NCI-H2081 treated with DMSO at 0.1 percent for 48 hours (cell line): ENCODE measurements at places on chromosomes 3 and 15.
A peak's percentile ranks its signal among the peaks of the same experiment; 100 is the strongest.

DNA sequence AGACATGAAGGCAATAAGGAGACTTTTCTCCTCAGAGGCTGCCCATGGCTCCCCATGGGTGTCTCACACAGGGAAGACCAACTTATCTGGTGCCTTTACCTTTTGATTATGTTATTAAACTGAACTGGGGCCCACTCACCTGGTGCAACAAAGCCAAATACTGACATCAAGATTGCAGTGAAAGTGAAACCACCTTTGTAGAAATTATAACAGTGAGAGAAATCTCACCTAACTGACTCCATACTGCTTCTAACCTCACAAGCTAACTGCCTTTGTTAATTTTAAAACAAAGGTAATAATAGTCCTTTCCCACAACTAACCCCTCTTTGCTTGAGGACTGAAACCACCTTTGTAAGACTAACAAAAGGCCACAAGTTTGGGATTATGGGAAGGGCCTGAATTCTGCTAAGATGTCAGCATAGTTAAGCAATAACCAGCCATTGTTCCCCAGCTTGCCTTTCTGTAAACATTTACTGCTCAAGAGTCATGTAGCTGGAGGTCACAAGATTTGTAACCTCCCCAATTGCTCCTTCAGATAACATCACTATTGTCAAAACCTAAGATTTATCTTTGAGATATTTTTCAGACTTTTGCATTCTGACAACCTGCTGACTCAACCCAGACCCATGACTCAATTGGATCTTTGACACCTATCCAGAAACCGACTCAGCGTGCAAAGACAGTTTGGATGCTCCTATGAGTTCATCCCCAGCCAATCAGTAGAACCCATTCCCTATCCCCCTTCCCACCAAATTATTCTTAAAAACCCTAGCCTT is 420.3 kb upstream of the CFAP20DC start:
- DNase-seq = no peak

- DNase-seq = no peak
These were observed 74.5 kb downstream of the TBC1D2B start for GRCh38 chr15:78002996-78003395.

- no peak for DNase-seq
These were observed 97.3 kb downstream of the RTP4 start for GRCh38 chr3:187465503-187465902.

GRCh38 chr3:113002679-113003078 is 11.9 kb downstream of the GTPBP8 start:
- no peak for DNase-seq

DNA sequence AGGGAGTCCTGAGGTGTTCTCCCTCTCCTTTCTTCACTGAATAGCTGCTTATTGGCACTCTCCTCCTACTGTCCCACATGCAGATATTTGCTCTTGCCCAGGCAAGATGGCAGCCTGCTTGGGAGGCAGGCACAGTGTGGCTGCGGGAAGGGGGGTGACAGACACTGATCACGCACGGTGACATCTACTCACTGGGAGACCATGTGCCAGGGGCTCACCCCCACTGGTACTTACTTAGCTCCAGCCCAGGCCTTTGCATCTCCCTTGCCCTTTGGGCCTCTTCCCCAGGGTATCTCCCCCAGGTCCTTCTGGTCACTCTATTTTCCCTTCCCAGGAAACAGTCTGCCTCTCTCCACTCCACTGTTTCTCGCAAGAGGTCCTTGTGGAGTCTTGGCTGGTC is 6.4 kb downstream of the PLA2G4E start:
- DNase-seq = no peak

- DNase-seq = no peak
These were observed 17.7 kb upstream of the OCA2 start for GRCh38 chr15:28116521-28117431.

DNA sequence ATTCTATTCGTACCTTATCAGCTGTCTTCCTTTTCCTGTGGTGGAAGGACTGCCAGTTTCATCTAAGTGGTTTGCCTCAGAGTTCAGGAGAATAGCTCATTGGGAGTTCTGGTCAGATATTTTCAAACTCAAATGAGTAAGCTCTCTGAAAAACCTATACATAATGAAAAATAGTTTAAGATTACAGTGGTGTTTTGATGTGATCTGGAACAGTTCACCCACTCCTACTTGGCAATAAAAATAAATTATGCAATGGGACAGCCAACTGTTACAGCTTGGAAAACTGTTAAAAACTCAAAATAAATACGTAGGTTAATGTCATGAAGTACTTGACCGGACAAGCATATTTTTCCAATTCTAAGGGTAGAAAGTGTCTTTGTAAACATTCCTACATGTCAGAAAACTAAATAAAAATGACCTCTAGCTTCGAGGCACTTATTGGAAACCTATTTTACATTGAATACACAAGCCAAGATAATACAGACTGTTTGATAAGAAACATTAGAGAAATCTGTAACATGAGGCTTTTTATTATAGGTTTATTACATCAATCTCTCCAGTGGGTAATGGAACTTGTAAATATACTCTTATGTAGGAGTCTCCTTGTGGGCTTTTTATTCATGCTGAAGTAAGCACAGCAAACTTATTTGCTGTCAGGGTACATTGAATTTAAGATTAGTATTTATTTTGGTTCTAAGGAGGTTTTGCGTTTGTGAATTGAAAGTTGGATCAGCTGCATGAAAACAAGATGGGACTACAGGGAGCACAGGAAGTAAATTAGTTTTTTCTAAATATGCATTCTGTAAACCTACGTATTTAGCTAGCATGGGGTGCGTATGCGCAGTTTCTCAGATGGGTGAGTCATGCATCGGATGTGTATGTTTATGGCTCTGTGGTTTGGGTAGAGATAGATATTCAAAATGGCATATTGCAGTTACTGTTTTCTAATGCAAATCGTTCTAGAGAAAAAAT is 453.1 kb downstream of the IL5RA start:
- no peak for DNase-seq

DNA sequence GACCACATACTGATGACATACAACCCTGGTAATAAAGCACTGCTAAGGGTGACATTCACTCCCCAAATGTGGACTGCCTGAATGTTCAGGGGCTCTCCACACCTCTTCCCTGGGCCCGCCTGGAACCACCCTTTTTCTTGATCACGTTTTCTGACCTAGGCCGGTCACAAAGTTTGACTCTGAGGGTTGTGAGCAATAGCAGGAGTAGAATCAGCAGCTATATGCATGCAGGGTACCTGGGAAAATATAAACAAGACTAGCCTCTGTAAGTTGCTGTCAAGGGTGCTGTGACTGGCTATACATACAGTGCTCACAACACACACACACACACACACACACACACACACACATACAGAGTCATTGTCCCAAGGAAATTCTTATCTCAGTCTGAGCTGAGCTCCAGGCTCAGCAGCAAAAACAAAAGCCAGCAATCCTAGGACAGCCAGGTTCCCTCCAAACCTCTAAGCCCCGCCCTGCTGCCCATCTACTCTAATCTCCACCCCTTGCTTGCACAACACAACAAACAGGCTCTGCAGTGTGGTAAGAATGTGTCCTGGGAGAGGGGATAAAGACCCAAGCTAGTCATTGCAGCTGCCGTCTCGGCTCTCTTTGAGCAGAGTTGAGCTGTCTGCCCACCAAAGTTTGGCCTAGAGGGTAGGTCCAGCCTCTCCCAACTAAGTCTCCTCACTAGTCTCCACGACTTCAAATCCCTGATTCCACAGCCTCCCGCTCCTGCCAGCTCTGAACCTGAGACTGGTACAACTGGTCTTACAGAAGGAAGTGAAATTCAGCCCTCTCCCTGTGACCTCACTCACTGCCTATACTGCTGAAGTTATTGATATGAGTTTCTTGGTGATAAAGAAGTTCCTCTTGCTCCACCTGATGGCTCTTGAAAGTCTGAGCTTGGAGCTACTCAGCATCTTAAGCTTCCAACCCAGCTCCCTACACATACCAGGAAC is 2.2 kb downstream of the BMF start:
- no peak for DNase-seq

- DNase-seq = no peak
These were observed 49.9 kb downstream of the TSC22D2 start for GRCh38 chr3:150458001-150458400.

- no peak for DNase-seq
These were observed 33.9 kb downstream of the VPS8 start for GRCh38 chr3:184845819-184846218.

DNA sequence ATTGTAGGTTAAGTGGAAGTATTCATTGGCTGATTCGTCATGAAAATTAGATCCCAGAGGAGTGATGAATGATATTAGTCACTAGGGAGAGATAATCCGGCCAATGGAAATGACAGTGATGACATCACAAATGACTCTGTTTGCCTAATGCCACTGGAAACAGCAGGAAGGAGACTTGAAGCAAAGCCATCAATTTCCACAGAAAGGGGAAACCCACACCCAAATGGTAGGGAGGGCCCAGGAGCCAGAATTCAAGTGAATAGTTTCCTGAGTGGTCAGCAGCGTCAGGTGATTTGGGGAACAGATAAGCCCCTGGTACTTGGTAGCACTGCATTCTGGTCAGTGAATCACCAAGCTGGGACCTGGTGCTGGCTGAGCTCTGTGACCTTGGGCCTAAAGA is 3.3 kb upstream of the ADAMTS9 start:
- DNase-seq = no peak

- DNase-seq = no peak
These were observed 337.7 kb downstream of the NEK10 start for GRCh38 chr3:27031476-27031875.

- DNase-seq = no peak
These were observed 16.7 kb upstream of the LCMT2 start for GRCh38 chr15:43347114-43347513.

DNA sequence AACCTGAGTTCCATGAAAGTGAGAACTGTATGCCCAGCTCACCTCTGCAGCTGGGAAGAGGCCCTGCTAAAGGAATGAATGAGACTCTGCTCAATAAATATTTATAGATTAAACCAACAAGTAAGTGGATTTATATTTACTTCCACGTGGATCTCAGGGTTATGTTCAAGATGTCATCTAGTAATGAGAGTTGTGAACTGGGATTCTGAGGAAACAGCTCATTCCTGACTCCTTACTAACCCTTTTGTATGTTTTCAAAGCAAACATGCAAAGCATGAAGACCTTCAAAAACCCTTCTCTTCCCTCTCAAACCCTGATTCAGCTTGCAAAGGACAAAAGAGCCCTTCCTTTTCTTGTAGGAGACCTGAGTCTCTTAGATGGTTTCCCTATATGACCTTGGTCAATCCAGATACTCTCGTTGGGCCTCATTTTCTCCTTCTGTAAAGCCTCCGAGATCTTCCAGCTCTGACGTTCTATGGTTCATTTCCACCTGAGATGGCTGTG is 53.4 kb downstream of the LSM3 start:
- no peak for DNase-seq

GRCh38 chr15:81940467-81941451 is 105.1 kb downstream of the MEX3B start:
- no peak for DNase-seq

DNA sequence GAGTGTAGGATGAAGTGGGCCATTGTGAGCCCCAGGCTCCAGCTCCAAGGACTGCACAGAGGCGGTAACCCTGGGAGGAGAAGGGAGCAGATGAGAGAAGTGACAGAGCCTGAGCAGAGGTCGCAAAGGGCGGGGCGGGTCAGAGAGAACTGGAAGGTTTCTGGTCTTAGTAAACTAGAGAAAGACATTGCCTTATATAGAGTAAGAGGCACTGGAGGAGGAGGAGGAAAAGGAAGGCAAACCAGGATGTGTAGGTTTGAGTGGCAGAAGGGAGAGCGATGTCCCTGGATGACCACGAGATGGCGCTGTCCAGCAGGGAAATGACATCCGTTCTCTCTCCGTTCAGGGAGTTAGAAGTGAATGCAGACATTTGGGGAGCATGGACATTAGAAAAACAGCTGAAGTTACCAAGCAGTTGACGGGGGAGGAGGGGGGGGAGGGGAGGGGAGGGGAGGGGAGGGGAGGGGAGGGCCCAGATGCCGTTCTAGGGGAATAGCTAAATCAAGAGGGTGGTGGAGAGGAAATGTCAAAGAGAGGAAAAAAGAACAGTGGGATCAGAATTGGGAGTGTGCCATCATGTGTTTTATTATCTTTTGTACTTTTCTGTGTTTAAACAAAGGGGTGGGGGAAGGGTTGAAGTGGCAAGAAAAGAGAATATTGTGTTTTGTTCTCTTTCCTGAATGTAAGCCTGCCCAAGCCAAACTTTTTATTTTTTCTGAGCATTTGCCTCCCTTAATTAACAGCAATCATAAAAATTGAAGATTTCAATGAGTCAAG is 48.8 kb downstream of the STARD5 start:
- peak; percentile 14 for DNase-seq

DNA sequence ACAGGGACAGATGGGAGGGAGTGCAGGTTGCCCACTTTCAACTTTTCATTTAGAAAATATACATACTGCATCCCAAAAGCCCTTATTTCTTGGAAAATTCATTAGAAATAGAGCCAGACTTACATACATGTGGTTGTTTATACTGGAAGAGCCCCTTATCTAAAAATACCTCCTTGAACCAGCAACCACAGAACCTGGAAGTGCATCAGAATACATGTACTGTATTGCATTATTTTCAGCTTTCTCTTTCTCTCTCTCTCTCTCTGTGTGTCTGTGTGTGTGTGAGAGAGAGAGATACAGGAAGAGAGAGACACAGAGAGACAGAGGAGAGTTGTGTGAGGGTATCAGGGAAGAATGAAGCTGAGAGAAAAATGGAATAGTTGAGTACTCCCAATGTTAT is 29.5 kb upstream of the LSAMP start:
- no peak for DNase-seq

GRCh38 chr3:188280627-188281026 is 126.7 kb downstream of the LPP start:
- DNase-seq = no peak

- no peak for DNase-seq
These were observed 6.1 kb downstream of the DNASE1L3 start for GRCh38 chr3:58204720-58205119.

DNA sequence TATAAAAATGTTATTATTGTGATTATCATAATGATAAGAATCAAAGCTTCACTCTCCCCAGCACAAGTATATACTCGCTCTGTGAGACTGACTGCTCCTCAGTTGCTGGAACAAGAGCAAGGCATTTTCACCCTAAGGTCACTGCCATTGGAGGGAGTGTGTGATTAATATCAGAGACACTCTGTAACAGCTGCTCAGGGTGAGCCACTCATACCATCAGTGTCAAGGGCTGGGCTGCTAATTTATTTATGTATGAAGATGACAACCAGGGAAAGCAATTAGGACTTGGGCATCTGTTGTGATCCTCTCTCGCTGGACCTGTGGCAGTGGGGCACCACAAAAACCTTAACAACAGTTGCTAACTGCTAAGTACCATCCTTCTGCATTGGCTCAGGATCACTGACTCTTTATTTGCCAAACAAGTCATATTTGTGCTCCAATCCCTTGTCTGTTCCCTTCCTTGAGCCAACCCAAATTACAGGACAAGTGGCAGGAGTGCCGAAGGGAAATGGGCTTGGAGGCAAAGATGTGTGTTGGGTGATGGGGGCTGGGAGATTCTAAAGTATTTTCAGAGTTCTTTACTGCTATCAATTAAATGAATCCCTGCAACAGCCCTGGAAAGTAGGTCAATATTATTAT is 297.5 kb upstream of the STT3B start:
- DNase-seq = no peak
